ENCODE measurements at places on chromosomes 6 and 20.
A peak's percentile ranks its signal among the peaks of the same experiment; 100 is the strongest.

DNA sequence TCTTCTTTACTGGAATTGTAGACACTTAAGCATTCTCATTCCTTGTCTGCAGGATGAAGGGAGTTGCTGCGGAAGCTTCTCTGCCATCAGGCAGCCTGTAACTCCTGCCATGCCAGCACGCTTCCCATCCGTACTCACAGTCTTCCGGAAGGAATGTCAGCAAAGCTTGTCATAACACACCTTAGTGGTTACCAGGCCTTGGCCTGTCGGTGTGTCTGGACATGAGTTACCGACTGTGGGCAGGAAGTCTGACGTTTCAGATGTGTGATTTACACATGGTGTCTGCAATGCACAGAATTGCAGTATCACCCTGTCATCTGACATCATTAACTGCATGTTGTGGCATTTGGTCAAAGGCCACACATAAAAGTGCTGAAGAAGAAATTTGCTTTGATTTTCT, 102.2 kb downstream of the SLC24A3 start:
- DNase-seq = no peak

GRCh38 chr20:24672886-24673677, 203.7 kb downstream of the SYNDIG1 start:
- DNase-seq = no peak

DNA sequence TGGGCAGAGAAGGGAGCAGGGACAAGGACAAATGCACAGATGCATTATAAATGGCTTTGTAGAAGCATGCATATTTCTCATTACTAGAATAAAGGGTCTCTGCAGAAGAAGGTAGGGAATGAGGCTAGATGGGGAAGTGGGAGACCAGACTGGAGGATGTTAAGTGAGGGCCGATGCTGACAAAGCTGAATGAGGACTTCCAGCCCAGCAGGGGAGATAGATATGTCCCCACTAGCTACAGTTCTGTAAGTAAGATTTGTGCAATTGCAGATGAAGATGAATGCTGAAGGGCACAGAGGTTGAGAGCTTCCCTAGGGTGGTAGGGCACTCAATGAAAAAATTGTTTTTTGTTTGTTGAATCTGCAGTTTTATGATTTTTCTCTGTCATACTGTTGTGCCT, 16.9 kb downstream of the ADGRG6 start:
- no peak for DNase-seq

GRCh38 chr20:32365564-32365963, 7.4 kb downstream of the ASXL1 start:
- no peak for DNase-seq

GRCh38 chr6:27149150-27149549, 98.4 kb upstream of the PRSS16 start:
- DNase-seq = peak; percentile 32

GRCh38 chr6:111417946-111418345, 65.1 kb downstream of the REV3L start:
- no peak for DNase-seq

- DNase-seq = no peak
These were observed 51.4 kb downstream of the ZBTB9 start for GRCh38 chr6:33505548-33506370.

- no peak for DNase-seq
These were observed 74.1 kb upstream of the SLC4A11 start for GRCh38 chr20:3312940-3313682.

DNA sequence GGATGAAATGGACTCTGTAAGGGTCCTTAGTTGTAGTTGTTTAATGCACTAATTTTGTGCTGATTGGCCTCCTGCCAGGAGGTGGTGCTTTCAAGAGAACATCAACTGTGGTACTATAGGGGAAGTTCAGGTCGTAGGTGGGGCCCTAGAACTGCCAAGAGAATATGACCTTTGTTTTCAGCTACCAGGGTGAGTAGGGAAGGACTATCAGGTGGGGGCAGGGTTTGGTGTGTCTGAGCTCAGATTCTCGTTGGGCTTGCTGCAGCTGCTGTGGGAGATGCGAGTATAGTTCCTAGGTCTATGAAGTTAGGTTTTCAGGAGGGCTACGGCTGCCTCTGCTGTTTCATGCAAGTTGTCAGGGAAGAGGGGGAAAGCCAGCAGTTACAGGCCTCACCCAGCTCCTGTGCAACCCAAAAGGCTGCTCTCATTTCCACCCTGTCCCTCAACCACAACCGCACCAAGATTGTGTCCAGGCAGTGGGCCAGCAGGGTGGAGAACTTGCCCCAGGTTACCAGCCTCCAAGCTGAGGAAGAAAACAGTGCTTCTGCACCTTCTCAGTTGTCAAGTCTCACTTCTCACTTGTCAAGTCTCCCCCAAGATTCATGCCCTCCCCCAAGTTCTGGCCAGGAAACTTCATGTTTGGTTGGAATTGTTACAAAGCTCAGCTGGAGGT, 626.5 kb upstream of the MAP3K7 start:
- DNase-seq = no peak

- no peak for DNase-seq
These were observed 5.2 kb downstream of the PPP1R10 start for GRCh38 chr6:30611856-30612194.

- DNase-seq = peak; percentile 45
These were observed 51.5 kb downstream of the SLC23A2 start for GRCh38 chr20:4949833-4950178.

DNA sequence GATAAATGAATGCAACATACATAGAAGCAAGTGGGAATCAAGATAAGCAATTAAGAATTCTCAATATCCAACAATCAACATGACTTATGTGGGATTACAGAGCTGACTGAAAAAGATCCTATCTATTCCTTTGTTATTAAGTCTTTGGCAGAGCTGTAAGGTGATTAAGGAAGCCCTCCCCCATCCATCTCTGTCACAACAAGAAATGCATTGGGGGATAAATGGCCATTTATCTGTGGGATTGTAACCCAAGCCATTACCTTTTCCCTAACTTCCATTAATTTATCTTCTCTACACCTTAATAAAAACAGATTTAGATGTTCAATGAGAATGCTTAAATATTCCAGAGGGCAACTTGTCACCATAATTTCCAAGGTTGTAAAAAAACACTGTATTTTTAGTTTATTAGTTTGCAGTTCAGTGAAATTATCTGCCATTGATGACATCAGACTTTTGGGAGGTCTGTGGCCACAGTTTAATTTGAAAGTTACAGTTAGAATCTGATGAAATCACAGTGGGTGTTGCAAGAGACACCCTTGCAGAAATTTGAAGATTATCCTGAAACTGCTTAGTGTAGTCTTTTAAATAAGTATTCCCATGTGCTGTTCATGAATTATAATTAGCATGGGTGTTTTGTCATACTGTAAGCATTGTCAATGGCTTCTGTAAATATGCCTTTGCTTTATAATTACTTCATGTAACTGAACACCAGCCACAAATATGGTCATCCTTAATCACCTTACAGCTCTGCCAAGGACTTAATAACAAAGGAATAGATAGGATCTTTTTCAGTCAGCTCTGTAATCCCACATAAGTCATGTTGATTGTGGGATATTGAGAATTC, 49.4 kb upstream of the FYN start:
- no peak for DNase-seq

DNA sequence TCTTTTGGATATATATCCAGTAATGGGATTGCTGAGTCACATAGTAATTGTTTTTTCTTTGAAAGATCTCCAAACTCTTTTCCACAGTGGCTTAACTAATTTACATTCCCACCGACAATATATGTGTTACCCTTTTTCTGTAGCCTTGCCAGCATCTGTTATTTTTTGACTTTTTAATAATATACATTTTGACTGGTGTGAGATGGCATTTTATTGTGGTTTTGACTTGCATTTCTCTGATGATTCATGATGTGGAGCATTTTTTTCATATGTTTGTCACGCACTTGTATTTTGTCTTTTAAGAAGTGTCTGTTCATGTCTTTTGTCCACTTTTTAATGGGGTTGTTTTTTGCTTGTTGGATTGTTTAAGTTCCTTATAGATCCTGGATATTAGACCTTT, 58.9 kb upstream of the OPRM1 start:
- no peak for DNase-seq

GRCh38 chr6:150175586-150176151, 32.8 kb downstream of the PPP1R14C start:
- DNase-seq = peak; percentile 32

Measured in tongue (tissue), 3 donors.